NCI-H446 (cell line): ENCODE measurements at places on chromosomes 11 and 22.
A peak's percentile ranks its signal among the peaks of the same experiment; 100 is the strongest.

DNA sequence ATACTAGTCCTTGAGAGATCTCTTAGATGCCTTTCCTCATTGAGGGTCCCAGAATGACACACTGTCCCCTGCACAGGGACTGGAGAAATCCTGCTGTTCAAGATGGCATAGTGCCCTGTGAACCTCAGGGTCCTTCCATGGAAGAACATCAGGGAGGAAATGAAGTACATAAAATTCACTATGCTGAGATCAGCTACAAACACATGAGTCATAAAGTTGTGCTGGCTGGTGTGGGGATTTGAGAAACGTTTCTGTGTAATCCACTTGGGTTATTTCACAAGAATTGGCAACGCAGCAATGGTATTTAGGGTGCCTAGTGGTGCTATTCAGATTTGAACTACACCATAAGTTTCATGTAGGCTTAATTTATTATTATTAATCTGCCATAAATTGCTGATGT, 174.4 kb downstream of the MAML2 start:
- no peak for DNase-seq

- DNase-seq: no peak
Measured at GRCh38 chr11:10042699-10043098, 251.3 kb downstream of the SBF2 start.

DNA sequence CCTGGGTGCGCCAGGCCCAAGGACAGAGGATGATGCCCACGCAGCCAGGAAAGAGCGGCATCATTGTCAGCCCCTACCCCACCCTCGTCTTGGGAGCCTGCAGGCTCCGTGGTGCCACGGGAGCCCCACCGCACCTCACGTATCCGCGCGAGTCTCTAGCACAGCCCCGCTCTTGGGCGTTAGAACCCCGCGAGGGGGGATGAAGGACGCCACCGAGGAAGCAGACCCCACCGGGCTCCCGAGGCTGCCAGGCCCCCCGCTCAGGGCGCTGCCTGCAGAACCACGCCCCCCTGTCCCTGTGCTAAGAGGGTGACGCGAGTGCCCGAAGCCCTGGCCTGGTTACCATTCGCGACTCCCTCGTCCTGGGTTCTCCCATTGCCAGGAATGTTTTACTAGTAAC, 52.3 kb upstream of the MS4A8 start:
- no peak for DNase-seq

DNA sequence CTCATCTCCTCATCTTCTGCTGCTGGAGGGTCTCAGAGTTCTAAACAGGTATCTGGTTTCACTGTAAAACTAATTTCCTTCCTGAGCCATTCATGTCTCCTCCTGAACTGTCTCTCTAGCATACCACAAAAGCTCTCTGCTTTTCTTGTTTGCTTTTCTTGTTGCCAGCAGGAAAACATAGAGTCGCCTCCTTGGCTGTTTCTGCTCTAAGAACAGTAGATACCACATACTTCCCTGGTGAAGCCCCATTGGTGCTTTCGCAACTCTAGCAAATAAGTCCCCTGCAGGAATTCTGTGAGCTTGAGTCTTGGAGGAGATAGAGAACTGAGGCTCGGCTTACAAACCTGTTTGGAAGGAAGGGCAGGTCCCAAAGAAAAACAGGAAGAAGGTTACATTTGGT, 7.0 kb downstream of the DIXDC1 start:
- no peak for DNase-seq

DNA sequence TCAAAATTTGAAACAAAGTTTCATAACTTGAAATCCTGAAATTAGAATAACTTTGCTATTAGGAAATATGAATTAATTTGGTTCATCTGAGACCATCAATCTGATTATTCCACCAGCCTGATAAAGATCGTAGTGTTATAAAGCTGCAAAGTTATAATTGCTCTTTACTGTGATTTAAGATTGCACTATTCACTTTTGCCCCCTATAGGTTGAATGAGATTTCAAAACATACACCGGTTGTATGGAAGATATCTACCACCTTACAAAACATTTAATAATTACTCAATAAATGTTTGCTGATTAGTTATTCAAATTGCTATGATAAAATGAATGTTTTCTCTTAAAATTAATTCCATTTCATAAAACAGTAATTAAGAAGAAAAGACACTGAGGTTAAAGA, 26.1 kb downstream of the APIP start:
- DNase-seq: no peak

DNA sequence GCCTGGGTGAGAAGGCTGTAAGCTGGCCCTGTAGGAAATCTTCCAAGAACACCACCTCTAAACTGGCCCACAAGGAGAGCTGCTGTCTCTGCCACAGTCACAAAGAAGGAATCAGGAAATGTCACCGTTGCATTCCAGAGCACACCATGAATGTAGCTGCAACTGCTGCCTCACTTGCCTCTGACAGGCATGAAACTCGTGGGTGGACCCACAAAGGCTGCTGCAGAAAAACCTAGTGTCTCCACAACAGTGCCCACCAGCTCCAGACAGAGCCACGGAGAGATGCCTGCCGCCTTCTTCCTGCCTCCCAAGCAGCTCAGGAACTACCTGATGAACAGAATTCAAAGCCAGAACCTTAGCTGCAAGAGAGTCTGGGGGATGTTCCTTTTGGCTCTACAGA, 10.5 kb downstream of the DNAJB13 start:
- DNase-seq: no peak

DNA sequence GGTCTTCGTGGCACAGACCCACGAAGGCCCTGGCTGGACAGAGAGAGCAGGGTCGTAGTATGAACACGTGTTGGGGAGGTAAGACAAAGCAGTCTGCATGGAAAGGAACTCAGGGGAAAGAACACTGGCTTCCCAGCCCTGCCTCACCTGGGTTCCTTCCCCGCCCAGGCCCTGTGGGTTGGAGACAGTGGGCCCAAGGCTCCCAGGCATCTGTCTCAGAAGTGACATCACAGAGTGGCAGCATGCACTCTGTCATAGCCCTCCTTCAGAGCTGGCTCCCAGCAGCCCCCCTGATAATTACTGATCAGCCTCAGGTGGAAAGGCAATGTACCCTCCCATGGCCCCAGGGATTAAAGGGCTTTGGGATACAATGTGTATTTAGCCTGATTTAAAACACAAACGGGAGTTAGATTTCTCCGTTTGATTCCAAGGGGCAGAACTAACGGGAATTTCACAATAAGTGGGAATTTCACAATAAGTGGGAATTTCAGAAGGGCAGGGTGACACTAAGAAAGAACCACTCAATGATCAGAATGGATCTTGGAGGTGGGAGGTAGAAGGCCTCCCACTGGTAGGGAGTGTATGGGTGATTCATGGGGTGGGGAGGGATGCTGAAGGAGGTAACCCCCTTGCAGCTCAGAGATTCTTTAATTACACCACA, 65.1 kb downstream of the SLC22A12 start:
- DNase-seq: no peak

- no peak for DNase-seq
Measured at GRCh38 chr22:17981497-17981896, 42.9 kb downstream of the MICAL3 start.

DNA sequence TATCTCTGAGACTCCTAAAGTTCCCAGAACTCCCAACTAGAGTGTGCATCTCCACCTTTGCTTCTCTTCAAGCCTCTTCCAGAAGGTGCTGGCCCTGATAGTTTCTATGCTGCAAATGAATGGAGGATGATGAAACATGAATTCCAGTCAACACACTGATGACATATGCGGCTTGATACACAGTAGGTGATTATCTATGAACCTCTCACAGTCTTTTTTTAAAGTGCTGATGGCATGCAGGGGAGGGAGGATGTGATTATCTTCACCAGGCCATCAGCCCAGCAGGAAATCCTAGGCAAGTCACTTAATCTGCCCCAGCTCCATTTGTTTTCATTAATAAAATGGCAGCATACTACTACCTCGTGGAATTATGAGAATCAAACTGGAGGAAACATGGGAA, 548.5 kb downstream of the SOX6 start:
- no peak for DNase-seq

DNA sequence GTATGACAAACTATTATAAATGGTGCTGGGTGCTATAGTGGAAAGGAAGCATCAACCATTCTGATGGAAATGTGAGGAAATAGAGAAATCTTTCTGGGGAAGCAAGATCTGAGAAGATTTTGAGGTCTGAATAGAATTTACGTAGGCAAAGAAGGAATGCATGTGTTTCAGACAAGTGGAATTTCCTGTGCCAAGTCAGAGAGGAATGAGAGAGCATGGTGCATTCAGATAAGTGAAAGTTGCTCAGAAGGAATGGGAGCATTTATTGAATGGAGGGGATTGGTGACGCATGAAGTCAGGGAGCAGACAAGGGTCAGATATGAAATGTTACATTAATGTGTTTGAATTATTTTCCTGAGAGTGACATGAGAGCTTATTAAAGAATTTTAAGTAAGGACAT, 725.5 kb downstream of the METTL15 start:
- DNase-seq: no peak

DNA sequence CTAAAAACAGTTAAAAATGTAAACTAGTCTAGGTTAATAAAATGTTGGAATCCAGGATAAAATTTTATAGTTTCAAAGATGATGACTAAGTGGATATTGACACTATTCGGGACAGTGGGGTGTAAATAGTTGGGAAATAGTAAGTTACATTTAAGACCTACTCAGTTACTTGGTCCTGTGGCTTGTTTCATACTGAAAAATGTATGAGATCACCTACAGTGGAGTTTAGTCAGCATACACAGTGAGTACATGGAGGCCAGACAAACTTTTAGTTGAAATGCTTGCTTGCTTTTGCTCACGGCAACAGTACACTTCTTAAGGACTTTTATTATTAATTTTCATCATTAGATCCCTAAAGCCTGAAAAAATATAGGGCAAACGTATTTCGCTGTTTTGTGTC, 16.1 kb downstream of the TRIM22 start:
- no peak for DNase-seq

DNA sequence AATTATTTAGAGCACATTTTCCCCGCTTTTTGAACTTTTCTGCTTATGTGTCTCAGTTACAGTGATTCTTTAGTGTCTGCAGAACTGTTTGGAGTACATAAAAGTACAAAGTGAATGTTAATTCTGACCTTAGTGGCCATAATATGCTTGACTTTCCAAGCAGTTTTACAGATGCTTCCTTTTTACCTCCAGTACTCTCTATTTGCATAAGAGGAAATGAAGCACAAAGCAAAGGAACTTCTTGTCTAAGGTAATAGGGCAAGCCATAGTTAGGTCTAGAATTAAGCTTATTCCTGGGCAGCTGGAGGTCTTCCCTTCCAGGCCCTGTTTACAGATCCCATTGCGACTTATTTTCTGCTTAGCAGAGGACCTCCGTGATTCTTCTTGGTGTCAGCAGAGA, 3.6 kb downstream of the GTPBP1 start:
- no peak for DNase-seq

DNA sequence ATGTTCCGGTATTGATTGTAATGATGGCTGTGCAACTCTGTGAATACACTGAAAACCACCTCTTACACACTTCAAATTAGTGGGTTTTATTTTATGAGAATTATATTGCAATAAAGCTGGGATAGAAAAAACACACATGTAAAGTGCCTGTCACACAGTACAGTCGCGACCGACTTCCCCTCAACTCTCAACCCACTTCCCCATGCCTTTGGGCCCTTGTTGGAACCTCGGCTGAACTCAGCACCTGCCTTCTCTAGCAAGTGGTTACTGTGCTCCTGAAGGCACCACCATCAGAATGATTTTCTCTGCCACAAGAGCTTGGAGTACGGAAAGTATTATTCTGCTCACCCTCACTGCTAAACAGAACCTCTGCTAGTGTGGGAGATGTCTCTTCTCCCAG, 13.5 kb downstream of the KCNJ1 start:
- DNase-seq: no peak

GRCh38 chr11:124896071-124896750, 1.5 kb downstream of the ROBO4 start:
- no peak for DNase-seq

GRCh38 chr11:12019866-12020416, 11.5 kb upstream of the DKK3 start:
- no peak for DNase-seq

DNA sequence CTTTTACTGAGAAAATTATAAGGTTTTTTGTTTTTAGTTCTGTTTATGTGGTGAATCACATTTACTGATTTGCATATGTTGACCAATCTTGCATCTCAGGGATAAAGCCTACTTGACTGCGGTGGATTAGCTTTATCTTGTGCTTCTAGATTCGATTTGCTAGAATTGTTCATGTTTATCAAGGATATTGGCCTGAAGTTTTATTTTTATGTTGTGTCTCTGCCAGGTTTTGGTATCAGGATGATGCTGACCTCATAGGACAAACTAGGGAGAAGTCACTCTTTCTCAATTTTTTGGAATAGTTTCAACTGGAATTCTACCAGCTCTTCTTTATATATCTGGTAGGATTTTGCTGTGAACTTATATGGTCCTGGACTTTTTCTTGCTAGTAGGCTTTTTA, 504.8 kb downstream of the ETS1 start:
- DNase-seq: no peak

- DNase-seq: no peak
Measured at GRCh38 chr11:1450344-1450875, 36.2 kb downstream of the MOB2 start.

GRCh38 chr11:64854534-64855502, 10.4 kb upstream of the CDC42BPG start:
- peak; percentile 54 for DNase-seq

DNA sequence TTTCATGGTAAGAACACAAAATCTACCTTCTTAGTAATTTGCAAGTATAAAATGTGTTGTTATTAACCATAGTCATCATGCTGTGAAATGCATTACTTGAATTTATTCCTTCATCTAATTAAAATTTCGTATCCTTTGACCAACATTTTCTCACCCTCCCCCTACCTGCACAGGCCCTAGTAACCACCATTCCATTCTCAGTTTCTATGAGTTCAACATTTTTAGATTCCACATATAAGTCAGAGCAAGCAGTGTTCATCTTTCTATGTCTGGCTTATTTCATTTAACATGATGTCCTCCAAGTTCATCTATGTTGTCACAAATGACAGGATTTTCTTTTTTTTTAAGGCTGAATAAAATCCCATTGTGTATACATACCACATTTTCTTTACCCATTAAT, 43.5 kb upstream of the CCDC179 start:
- no peak for DNase-seq

DNA sequence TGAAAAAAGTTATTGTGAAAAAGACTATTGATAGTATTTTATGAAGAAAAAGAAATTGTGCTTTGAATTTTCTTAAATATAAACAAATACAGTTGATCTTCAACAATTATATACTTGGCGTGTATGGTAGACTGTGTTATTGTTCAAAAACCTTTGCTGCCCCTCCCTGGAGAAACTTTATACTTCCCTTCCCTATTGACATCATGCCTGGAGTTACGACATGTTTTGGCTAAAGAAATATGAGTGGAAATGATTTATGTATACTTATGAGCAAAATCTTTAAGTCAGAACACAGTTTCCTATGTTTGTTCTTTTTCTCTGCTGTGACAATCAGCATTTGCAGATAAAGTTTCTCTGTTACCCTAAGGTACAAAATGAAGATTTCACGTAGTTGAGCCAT, 243.8 kb downstream of the TMEM135 start:
- no peak for DNase-seq

- DNase-seq: no peak
Measured at GRCh38 chr11:72778535-72779494, 15.0 kb downstream of the STARD10 start.

DNA sequence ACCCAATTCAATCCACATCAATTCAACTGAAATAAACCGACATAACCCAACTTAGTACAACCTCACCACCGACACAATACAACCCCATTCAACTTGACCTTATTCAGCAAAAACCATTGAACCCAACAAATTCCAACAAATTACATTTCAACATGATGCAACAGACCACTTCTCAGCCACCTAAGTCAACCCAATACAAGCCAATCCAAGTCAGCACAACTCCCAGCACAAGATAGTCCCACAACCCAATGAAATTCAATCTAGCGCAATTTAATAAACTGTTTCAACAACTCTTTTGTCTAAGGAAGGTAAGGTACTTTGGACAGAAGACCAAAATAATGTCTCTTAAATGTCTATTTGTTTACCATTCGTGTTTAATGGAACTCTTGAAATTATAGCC, 226.0 kb downstream of the MIAT start:
- no peak for DNase-seq
